Esophagus muscularis mucosa (tissue), 4 donors: ENCODE measurements at places on chromosomes 5 and 9.

GRCh38 chr5:112757468-112758208 is 20.0 kb downstream of the APC start:
- H3K36me3 ChIP-seq = peaks cover 18% of the 10 kb centered on the region
- no peak for DNase-seq
- no peak overlapping the region for H3K27ac ChIP-seq
- H3K4me1 ChIP-seq = peaks cover 30% of the 10 kb centered on the region
- no peaks in the 10 kb centered on the region for H3K27me3 ChIP-seq
- no peak overlapping the region for H3K4me3 ChIP-seq

DNA sequence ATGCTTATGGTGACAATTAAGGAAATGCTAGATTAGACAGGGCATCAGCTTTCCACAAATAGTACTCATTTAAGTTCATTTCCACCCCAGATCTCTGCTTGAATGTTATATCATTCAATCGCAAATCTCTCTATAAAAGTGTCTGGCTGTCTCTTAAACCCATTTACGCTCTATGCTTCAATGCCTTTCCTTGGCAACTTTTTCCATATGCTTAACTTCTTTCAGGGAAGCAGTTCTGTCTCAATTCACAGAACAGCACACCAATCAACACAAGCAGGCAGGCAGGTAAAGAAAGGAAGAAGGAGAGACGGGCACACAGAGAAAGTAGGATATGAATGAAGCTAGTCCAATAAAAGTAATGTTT is 243.1 kb downstream of the DENND1A start:
- no peak overlapping the region for H3K4me3 ChIP-seq
- H3K4me1 ChIP-seq = peaks cover 12% of the 10 kb centered on the region
- no peak for DNase-seq
- no peak overlapping the region for H3K27ac ChIP-seq
- H3K27me3 ChIP-seq = no peaks in the 10 kb centered on the region

GRCh38 chr5:149387982-149388381 is 8.9 kb upstream of the IL17B start:
- H3K36me3 ChIP-seq = no peaks in the 10 kb centered on the region
- DNase-seq = no peak
- no peaks in the 10 kb centered on the region for H3K27me3 ChIP-seq
- H3K27ac ChIP-seq = peak overlapping the region; percentile 94
- peaks cover 95% of the 10 kb centered on the region for H3K4me1 ChIP-seq

DNA sequence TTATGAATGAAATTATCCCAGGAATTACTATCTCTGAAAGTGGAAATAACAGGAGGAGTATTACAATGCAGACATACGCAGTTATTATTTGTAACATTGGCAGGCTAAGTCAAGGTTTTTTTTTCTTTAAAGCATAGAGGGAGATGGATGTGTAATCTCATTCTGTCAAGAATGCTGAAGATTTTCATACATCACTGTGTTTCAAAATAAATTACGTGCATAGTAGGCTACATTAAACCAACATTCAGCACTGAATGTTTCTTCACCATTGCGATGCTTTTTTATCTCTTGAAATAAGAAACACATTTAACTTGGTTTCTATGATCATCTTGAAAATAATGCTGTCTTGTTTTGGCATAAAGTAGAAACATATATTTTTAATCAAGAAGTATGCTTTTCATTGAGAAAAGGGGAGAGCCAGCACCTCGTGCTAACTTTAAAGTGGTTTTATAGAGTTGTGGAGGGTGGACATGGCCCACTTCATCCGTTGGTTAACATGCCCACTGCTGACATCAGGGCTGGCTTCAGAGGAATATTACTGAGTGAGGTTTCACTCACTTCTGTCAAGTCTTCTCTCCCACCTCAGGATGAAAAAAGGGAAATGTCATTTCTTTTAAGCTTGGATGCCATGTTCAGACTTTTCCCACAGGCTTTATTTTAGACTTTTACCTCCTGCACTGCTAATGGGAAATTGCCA is 203.6 kb upstream of the MEF2C start:
- H3K36me3 ChIP-seq = no peaks in the 10 kb centered on the region
- H3K4me1 ChIP-seq = no peaks in the 10 kb centered on the region
- no peak for DNase-seq
- H3K4me3 ChIP-seq = no peak overlapping the region
- no peak overlapping the region for H3K27ac ChIP-seq

GRCh38 chr9:68678430-68678829 is 26.6 kb upstream of the PIP5K1B start:
- no peak for DNase-seq
- H3K36me3 ChIP-seq = no peaks in the 10 kb centered on the region
- H3K27me3 ChIP-seq = no peaks in the 10 kb centered on the region
- no peak overlapping the region for H3K27ac ChIP-seq
- H3K4me3 ChIP-seq = no peak overlapping the region
- no peaks in the 10 kb centered on the region for H3K4me1 ChIP-seq

DNA sequence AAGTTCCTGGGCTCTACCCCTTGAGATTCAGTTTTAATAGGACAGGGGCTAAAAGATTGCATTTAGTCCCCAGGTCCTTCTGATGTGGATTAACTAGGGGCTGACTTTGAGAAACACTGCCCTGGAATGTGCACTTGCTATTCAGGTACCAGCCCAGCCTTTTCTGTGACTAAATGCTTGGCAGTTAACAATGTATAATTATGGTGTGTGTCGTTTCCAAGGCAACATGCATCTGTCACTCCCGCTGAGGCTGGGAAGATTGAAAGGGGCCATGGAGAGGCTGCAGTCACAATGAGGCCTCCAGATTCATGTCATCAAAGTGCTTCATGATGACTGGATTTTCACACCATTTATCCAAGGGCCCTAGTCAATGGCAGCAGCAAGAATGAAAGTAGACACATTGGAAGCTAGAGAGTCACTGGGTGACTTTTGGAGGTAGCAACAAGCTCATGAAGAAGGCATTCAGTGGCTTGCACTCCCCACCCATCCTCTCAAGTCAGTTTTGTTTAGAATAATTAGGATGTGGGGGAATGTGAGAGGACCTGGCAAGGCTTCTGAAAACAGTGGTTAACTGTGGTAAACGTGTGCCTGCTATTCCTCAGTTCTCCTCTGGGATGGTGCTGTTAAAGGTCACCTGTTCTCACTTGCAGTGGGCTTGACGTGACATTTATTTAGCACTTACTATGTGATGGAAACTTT is 28.3 kb downstream of the RAI14 start:
- H3K27me3 ChIP-seq = no peaks in the 10 kb centered on the region
- no peak overlapping the region for H3K4me3 ChIP-seq
- DNase-seq = no peak
- no peak overlapping the region for H3K27ac ChIP-seq
- H3K4me1 ChIP-seq = peaks cover 39% of the 10 kb centered on the region

DNA sequence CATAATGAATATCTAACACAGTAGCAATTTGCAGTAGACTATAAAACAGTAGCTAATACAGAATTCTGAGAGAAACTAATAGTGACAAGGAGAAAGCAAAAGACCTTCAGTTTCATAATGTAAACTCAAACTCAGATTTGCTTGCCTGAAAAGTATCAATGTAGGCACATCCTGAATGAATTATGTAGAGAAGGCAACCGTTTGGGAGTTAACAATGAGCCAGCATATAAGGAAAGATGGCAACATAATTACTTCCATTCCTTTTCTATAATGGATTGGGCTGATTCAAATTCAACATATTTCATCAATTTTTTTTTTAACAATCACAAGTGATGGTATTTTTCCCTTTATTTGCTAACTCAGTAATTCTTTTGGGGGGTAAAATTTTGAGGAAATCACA is 261.6 kb downstream of the SEMA5A start:
- no peaks in the 10 kb centered on the region for H3K36me3 ChIP-seq
- no peaks in the 10 kb centered on the region for H3K27me3 ChIP-seq
- peak overlapping the region; percentile 56 for H3K27ac ChIP-seq
- H3K4me1 ChIP-seq = no peaks in the 10 kb centered on the region
- no peak for DNase-seq
- no peak overlapping the region for H3K4me3 ChIP-seq

DNA sequence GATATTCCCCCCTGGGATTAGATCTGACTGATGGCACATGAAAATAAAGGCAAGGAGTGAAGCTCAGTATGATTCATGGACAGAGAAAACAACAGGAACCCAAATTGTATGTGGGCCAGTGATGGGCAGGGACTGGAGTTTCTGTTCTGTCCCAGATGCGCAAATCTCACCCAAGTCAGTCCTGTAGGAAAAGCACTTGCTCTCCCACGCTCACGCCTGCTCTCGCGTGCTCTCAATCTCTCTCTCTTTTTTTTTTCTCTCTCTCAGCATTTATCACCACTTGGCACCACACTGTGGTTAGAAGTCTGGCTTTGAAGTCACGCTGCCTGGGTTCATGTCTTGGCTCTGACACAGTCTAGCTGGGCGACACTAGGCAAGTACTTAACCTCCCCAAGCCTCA is 106.5 kb upstream of the LRRTM2 start:
- no peak overlapping the region for H3K4me3 ChIP-seq
- H3K4me1 ChIP-seq = peaks cover 20% of the 10 kb centered on the region
- no peak for DNase-seq
- H3K27ac ChIP-seq = no peak overlapping the region

GRCh38 chr9:36745977-36746376 is 173.3 kb downstream of the MELK start:
- H3K27ac ChIP-seq = no peak overlapping the region
- no peaks in the 10 kb centered on the region for H3K27me3 ChIP-seq
- H3K4me1 ChIP-seq = no peaks in the 10 kb centered on the region
- H3K36me3 ChIP-seq = no peaks in the 10 kb centered on the region
- no peak overlapping the region for H3K4me3 ChIP-seq

GRCh38 chr5:14156650-14157492 is 13.7 kb downstream of the TRIO start:
- H3K4me3 ChIP-seq = peak overlapping the region; percentile 37
- peak overlapping the region; percentile 87 for H3K27ac ChIP-seq
- no peaks in the 10 kb centered on the region for H3K27me3 ChIP-seq

DNA sequence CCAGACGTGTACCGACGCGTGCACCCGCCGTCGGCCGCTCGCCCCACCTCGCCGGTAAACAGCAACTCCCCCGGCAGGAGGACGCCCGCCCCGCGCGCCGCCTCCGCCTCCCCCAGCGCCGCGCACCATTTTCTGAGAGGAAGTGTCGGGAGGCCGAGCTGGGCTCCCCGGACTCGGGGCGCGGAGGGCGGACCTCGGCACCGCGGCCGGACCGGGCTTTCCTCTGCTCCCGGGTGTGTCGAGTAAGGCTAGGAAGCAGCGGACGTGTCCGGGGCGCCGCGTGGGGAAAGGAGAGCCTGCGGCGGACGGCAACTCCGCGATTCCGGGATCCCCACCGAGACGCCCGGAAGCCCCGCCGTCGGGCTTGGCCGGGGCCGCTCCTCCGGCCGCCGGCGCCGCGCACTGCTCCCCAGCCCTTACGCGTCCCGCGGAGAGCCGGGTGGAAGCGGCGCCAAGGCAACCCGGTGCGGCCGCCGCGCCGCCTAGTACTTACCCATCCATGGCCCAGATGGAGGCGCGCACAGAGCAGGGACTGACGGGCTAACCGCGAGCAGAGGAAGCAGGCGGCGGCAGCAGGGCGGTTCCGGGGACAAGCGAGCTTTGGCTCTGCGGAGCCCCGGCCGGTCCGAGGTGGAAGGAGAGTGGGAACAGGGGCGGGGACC is at the start of gene PTBP3:
TSS of gene PTBP3 (minus strand) at position 643 of the 662 bp plus-strand sequence. CDS start 35,754 bp downstream, outside the sequence.
- H3K4me1 ChIP-seq = peaks cover 29% of the 10 kb centered on the region
- H3K36me3 ChIP-seq = no peaks in the 10 kb centered on the region
- H3K27ac ChIP-seq = peak within 1 kb of the TSS; percentile 99

DNA sequence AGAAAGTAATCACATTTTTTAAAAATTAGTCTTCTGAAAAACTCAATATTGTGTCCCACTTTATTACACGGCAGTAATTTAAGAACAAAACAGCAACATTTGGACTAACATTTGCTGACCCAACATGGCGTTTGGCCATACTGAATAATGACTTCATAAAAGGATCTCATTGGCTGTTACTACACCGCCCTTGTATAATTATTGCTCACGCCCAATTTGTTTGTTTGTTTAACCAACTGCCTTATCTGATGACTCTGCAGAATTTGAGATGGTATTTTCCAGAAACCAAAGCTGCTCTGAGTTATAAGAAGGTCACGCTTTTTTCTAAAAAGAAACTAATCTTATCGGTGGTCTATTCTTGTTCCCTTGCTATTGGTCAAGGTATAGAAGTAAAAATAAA is 200.2 kb upstream of the TARS1 start:
- no peaks in the 10 kb centered on the region for H3K4me1 ChIP-seq
- no peaks in the 10 kb centered on the region for H3K36me3 ChIP-seq
- DNase-seq = no peak
- H3K27me3 ChIP-seq = no peaks in the 10 kb centered on the region
- no peak overlapping the region for H3K27ac ChIP-seq

GRCh38 chr9:130703501-130703900 is 9.9 kb downstream of the EXOSC2 start:
- H3K36me3 ChIP-seq = peaks cover 58% of the 10 kb centered on the region
- no peak for DNase-seq

DNA sequence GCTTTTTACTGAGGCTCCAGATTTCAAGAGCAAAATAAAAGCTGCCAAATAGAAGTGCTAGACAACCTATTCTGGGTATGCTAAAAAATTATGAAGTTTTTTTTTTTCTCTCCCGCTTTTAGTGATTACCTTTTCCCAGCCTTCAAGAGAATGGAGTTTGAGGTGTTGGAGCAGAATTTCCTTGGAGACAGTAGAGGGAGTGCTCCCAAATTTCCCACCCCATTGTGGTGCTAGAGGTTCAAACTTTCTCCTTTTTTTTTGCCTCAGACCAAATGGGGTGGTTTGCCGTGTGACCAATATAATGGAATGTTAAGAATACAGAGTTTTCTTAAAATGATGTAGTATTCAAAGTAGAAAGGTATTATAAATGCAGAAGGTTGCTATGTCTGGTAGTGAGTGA is 244.2 kb upstream of the RIOK2 start:
- no peaks in the 10 kb centered on the region for H3K27me3 ChIP-seq
- DNase-seq = no peak
- no peak overlapping the region for H3K4me3 ChIP-seq
- H3K27ac ChIP-seq = no peak overlapping the region
- H3K36me3 ChIP-seq = no peaks in the 10 kb centered on the region

- H3K27ac ChIP-seq = no peak overlapping the region
- no peaks in the 10 kb centered on the region for H3K27me3 ChIP-seq
- DNase-seq = no peak
- no peak overlapping the region for H3K4me3 ChIP-seq
Measured at GRCh38 chr9:4964540-4964939, 20.5 kb upstream of the JAK2 start.

DNA sequence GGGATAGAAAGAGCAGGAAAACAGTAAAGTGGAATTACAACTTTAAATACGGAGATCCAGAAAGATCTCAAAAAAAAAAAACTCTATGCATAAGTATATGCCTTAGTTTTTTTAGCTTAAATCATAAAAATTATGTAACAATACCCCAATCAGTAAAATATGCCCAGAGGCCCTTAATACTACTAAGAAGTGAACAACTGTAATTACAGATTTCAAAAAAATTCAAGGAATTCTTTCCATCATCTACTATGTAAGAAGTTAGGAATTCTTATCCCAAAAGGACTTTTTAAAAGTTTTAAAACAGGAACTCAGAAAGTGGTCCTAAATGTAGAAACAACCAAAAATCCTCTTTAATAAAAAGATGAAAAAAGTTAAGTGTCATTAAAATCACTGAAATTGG is 111.3 kb downstream of the SSBP2 start:
- H3K4me1 ChIP-seq = peaks cover 17% of the 10 kb centered on the region
- H3K36me3 ChIP-seq = no peaks in the 10 kb centered on the region
- H3K27me3 ChIP-seq = no peaks in the 10 kb centered on the region
- H3K27ac ChIP-seq = no peak overlapping the region
- no peak overlapping the region for H3K4me3 ChIP-seq
- no peak for DNase-seq

GRCh38 chr5:151622367-151623088 is 31.4 kb upstream of the FAT2 start:
- H3K4me1 ChIP-seq = peaks cover 3% of the 10 kb centered on the region
- no peak overlapping the region for H3K4me3 ChIP-seq
- no peak overlapping the region for H3K27ac ChIP-seq
- DNase-seq = no peak
- H3K27me3 ChIP-seq = no peaks in the 10 kb centered on the region
- H3K36me3 ChIP-seq = no peaks in the 10 kb centered on the region
